ENCODE measurements at places on chromosomes 3 and 15. TPM values are rescaled to one million over a fixed set of nuclear protein-coding genes. Genes with fewer than 3 reads are reported as not detected.

- no peak for DNase-seq
Observed at GRCh38 chr3:52227117-52227516, 1.7 kb upstream of the TLR9 start.

DNA sequence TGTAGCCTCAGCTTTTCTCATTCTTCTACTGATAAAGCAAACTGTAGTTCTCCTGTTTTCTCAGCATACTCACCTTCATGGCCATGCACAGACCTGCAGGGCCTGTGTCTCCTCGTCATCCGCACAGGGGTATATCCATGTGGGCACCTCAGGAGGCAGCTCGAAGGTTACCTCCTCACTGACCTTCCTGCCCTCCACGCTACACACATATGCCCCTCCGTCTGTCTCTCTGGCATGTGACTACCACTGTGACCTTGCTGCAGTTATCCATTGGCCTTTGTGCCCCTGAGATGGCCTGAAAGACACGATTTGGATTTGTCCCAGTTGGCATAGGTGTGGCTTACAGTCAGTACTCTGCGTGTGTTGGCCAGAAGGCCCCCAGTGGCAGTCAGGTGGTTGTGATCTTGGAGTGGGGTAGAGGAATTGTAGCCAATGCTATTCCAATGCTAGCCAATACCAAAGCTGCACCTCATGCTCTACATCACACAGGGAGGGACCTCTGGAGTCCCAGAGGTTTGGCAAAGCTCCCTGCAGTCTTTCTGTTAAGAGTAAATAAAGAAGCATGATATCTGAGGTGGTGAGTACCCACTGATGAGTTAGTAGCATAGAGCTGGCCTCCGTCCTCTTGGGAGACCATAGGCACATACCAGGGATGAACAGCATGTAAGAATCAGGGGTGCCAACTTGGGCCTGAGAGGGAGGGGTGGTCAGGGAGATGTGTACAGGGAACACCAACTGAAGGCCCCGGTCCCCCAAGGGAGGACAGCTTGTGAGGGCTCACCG lies 143.4 kb downstream of the EEFSEC start:
- no peak for DNase-seq

DNA sequence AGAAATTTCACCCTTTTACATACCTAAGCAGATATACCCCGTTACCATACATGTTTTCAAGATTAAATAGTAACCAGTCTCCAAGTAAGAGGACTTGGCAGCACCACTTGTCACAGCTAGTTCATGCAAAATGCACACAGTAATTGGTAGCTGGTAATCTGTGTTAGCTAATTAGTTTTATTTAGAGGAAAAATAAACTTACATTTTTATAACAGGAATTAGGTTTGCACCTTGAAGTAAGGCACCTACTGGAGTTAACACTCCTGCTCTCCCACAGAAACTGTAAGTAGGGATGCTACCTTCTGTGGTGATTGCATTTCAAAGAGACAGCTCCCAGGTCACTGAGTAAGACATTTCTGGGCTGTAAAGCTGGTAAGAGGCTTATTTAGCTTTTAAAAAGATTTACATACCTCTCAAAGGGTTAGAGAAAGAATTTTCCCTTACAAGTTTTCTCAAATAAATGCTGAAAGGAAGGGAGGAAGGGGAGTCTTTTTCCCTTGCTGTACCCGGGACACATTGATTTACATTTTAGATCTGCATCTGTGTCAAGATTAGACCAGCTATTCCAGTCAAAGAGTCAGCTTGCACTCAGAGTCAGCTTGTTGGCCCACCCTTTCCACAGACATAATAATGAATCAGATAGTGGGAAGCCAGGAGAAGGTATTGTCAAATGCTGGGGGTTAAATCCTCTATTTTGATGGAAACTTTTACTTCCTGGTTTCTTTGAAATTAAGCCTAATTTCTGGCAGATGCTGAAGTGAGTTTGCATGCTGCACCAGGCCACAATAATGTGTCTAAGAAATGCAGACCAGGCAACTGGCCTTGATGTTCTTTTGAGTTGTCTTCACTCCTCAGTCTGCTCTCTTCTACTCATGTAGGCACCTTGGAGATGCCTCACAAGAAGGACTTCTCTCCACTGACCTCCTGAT lies 77.6 kb upstream of the CHD2 start:
- DNase-seq: no peak

DNA sequence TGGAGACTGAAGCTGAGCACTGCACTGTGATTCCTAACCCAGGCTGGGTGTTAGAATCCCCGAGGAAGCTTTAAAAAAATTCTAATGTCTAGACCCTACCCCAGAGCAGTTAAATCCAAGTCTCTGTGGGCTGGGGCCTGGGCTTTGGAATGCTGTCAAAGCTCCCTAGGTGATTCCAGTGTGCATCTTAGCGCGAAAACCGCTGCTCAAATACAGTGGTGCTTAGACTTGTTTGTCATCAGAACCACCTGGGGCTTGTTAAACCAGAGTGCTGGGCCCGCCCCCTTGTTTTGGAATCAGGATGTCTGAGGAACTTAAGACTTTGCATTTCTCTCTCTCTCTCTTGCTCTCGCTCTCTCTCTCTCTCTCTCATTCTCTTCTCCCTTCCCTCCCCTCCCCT lies 20.7 kb downstream of the RHCG start:
- no peak for DNase-seq

DNA sequence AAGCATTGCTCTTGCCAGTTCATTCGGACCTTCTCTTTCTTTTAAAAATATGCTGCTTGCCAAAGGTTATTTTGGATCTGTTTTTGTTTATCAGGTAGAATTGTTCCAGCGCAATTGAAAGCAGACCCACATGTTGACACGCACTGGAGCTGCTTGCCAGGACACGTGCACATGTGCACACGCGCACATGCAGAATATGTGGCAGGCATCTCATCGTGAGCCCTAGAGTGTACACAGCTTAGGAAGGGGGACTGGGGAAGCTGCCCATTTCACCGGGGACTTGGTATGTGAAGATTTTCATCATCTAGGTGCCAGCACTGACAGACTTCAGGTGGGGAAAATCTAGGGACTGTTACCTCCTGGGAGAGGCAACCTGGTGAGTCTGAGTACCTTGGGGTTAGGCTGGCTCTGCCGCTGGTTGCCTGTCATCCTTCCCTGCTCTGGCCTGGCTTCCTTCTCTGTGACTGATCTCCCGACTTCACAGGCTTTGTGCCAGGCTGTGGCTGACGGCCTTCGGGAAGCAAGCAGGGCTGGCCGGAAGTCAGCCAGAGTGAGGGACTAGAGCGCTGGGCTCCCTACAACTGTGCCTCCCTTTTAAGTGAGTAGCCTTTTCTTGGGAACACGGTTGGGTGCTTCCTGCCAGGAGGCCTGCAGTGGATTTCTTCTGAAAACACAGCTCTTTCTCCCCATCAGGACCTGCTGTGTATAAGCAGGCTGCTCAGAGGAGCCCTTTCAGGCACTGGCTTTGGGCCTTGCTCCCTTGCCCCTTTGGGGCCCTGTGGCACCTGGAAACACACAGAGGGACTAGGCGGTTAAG lies 129.3 kb downstream of the EEFSEC start:
- no peak for DNase-seq

- no peak for DNase-seq
Observed at GRCh38 chr15:36936613-36937012, 163.7 kb downstream of the MEIS2 start.

DNA sequence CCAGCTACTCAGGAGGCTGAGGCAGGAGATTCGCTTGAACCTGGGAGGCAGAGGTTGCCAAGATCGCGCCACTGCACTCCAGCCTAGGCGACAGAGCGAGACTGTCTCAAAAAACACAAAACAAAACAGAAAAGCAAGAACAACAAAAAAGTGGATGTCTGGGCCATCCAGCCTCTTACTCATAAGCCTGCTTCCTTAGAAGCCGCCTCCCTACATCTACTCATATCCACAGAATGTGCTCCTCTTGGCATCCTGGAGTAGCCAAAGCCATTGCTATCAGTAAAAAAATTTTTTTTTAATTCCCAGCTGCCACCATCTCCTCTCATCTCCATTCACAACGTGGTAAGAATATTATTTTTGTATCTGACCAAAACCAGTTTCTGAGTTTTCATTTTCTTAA lies 10.8 kb downstream of the ZSCAN2 start:
- no peak for DNase-seq

GRCh38 chr3:125052624-125053303 lies 3.0 kb downstream of the HEG1 start:
- DNase-seq: no peak

- no peak for DNase-seq
Observed at GRCh38 chr3:126960604-126960995, 22.3 kb upstream of the PLXNA1 start.

GRCh38 chr15:73996939-73997338 lies 2.4 kb downstream of the PML start:
- DNase-seq: no peak

- DNase-seq: no peak
Observed at GRCh38 chr3:192830291-192831110, 87.2 kb downstream of the MB21D2 start.

GRCh38 chr15:54843006-54843405 lies 353.7 kb downstream of the RSL24D1 start:
- DNase-seq: no peak

DNA sequence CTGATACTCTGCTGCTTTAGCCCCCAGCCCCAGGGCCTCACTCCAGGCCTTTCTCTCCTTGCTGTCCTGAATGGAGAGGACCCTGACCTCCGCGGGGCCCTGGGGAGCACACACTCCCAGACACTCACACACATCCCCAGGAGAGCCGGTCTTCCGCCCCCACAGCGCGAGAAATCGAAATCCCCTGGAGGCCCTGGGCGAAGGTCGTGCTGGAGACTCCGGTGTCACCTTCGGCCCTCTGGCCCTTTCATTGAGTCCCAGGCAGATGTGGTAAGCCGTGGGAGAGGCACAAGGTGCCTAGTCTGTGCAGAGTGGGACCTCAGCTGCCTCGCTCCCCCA lies 848 bp upstream of the GOLGA8B start:
- DNase-seq: no peak

DNA sequence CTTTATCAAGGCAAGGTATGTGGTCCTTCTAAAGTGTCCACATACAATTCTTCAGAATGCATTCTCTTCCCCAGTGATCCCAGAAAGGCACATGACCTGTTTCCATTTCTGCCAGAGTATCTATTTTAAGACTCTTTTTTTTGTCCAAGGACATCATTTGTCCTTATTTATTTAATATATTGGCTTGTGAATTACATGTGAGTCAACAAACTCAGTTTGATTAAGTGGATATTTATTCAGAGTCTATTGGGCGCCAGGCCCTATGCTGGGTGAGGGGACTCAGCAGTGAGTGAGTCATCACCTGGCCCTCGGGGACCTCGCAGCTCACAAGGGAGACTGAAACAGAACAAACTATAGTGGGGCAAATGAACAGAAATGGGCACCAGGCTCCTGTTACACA lies 136.8 kb downstream of the SNRK start:
- no peak for DNase-seq

- no peak for DNase-seq
Observed at GRCh38 chr15:35863655-35864054, 317.7 kb upstream of the DPH6 start.

- no peak for DNase-seq
Observed at GRCh38 chr3:37944391-37944842, 46.2 kb upstream of the VILL start.

DNA sequence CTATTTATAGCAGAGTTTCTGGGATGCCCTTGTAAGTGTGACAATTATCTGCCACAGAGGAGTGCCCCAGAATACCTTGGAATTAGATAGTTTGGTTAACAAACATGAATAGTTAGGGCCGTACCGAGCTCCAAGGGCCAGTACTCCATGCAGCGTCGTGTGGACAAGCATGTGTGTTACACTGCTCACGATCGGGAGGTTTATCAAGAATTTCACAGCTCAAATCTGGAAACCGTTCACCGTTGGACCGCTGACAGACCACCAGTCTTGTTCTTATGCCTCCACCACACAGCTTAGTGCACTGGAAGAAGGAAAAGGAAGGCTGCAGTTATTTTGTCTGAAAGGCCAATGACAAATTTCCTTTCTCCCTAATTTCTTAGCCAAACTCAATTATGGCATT lies 93.7 kb downstream of the ADAMTS9 start:
- no peak for DNase-seq

- DNase-seq: no peak
Observed at GRCh38 chr3:52835766-52836470, 1.1 kb upstream of the MUSTN1 start.

DNA sequence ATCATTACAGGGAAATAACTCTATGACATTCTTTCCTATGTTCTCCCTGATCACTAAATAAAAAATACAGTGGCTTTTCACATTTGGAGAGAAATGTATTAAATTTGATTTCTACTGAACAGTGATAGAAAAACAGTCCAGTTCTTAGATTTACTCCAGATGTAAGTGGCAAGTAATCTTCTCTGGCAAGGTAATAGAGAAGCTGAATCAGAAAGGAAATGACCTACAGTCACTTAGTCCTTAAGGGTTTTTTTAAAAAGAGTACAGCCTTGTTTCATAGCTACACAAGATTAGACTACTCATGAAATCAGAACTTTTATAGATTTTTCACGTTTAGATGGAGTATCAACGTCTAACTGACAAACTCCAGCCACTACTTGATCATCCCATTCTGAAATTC lies 236.9 kb downstream of the CADPS start:
- DNase-seq: no peak

GRCh38 chr15:41411031-41411430 lies 5.9 kb upstream of the RTF1 start:
- DNase-seq: no peak

- DNase-seq: no peak
Observed at GRCh38 chr3:53318522-53318921, 28.8 kb downstream of the DCP1A start.

GRCh38 chr3:65810302-65810701 lies 228.4 kb downstream of the MAGI1 start:
- DNase-seq: no peak

GRCh38 chr15:31320022-31320421 lies 6.6 kb upstream of the KLF13 start:
- no peak for DNase-seq

- DNase-seq: no peak
Observed at GRCh38 chr3:53114412-53115074, 15.7 kb downstream of the RFT1 start.

Gene MELTF
- 5.5 TPM for polyA plus RNA-seq

Gene NAALADL2
- 21.5 TPM for polyA plus RNA-seq

Gene AADACL2
- 0.40 TPM for polyA plus RNA-seq

Gene RAD18
- polyA plus RNA-seq: 8.9 TPM

Gene CDV3
- 122 TPM for polyA plus RNA-seq

Gene KIAA1143
- 60.6 TPM for polyA plus RNA-seq

Gene CAMK2N2
- polyA plus RNA-seq: 0.20 TPM

Gene CTDSPL2
- 70.7 TPM for polyA plus RNA-seq

Gene FBLN2
- polyA plus RNA-seq: 32.2 TPM

All from left renal pelvis (tissue), 4 donors.